Hematopoietic multipotent progenitor cell treated with erythropoietin and hydrocortisone succinate and interleukin-3 and kit ligand, for 15 days (in vitro differentiated cells): ENCODE measurements at places on chromosomes 3 and 15.
A peak's percentile ranks its signal among the peaks of the same experiment; 100 is the strongest.

DNA sequence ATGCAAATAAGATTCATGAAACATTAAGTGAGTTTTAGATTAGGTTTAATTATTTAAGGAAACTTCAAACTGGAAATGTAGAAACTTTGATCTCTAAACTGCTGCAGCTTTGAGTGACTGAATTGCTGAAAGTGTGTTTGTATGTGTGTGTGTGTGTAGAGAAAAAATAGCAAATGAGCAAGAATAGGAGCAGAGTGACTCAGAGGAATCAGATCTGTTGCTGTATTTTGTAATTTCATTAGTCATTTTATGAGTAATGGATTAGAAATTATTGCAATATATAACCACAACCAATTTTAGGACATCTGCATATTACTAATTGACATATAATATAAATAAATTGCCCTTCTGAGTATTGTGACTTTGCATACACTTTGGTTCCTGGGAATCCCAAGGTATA lies 52.8 kb upstream of the SLC9A9 start:
- no peak for DNase-seq

GRCh38 chr3:160801386-160802118 lies 45.5 kb downstream of the PPM1L start:
- peak; percentile 28 for DNase-seq

GRCh38 chr3:12192655-12193484 lies 34.2 kb upstream of the TIMP4 start:
- DNase-seq, result no peak

DNA sequence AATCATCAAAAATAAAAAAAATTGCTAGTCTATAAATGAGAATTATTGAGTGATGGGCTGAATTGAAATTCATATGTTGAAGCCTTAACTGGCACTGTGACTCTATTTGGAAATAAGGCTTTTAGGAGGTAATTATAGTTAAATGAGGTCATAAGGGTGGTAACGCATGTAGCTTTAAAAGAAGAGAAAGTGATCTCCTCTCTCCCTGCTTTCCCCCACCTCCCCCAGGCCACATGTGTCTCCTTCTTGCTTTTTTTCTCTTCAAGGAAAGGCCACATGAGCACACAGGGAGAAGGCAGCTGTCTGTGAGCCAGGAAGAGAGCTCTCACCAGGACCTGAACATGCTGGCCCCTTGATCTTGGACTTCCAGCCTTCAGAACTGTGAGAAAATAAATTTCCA lies 48.2 kb upstream of the ARPP19 start:
- no peak for DNase-seq

DNA sequence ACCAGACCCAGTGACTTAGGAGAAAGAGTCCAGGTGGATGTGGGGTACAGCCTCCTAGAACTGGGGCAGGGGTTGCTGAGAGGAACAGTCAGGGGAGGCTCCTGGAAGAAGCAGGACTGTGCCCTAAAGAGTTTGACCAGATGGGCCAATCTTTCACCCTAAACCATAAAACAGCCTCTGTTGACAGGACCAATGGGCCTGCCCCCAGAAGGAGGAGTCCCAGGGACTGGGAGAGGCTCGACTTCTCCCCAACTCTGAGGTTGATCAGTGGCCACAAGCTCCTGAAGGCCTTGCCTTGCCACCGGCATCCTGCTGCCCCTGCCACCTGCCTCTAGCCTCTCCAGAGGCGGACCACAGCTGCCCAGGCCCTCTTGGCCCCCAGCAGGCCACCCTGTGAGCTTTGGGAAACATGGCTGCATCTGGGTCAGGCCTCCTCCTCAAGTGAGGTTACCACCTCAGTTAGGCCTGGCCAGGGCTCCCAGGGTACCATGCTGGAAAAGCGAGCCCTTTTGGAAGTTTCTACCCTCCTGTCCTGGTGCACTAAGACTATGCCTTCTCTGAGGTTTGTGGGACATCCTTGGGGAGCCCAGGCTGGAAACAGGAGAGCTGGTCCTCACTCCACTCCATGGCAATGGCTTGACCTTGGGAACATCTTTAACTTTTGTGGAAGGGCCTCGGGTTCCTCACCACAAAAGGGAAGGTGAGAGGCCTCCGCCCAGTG lies 2.8 kb downstream of the VIPR1 start:
- no peak for DNase-seq

- no peak for DNase-seq
Measured at GRCh38 chr3:112740835-112741234, 99.9 kb upstream of the CCDC80 start.

- DNase-seq, result peak; percentile 99
Measured at GRCh38 chr15:90994417-90995311, at the start of gene PRC1. Gene PRC1, minus strand, starts transcription at chr15:90994535. Its CDS starts 118 bp downstream, at chr15:90994417.

- no peak for DNase-seq
Measured at GRCh38 chr3:167662919-167663400, 9.2 kb upstream of the WDR49 start.
